ENCODE measurements at places on chromosomes 2 and 18. TPM values are rescaled to one million over a fixed set of nuclear protein-coding genes. Genes with fewer than 3 reads are reported as not detected.

The ARHGAP15 gene
- not detected for total RNA-seq

The SERPINB12 gene
- total RNA-seq: not detected

The ZSWIM2 gene
- not detected for total RNA-seq

The GAL3ST2 gene
- 0.34 TPM for total RNA-seq

The GPR35 gene
- total RNA-seq: 0.97 TPM

The CYP26B1 gene
- 18.3 TPM for total RNA-seq

The ACMSD gene
- not detected for total RNA-seq

The MAL gene
- total RNA-seq: not detected

The ARHGEF33 gene
- 0.03 TPM for total RNA-seq

The RESP18 gene
- total RNA-seq: not detected

The VWC2L gene
- total RNA-seq: not detected

The CD8B2 gene
- total RNA-seq: not detected

The RGPD4 gene
- 0.08 TPM for total RNA-seq

The AAK1 gene
- total RNA-seq: 11.4 TPM

The DSC3 gene
- 2.2 TPM for total RNA-seq

The PLEKHH2 gene
- 1.2 TPM for total RNA-seq

The ARHGAP28 gene
- total RNA-seq: 0.07 TPM

The LRATD1 gene
- 0.02 TPM for total RNA-seq

The EFEMP1 gene
- 43.3 TPM for total RNA-seq

The OR6B2 gene
- not detected for total RNA-seq

The FAM110C gene
- total RNA-seq: 0.09 TPM

The SLC5A7 gene
- not detected for total RNA-seq

The ARHGEF4 gene
- total RNA-seq: 5.7 TPM

The FAP gene
- total RNA-seq: 0.16 TPM

The DNAH6 gene
- total RNA-seq: 0.14 TPM

The SIX2 gene
- total RNA-seq: 0.10 TPM

The MYCN gene
- not detected for total RNA-seq

The VWA3B gene
- total RNA-seq: 0.26 TPM

The FBLN7 gene
- 0.74 TPM for total RNA-seq

The AGBL5 gene
- 33.6 TPM for total RNA-seq

The UGT1A4 gene
- 0.06 TPM for total RNA-seq

Data from A549 treated with CORT108297 at 1 μM for 4 hours (cell line).